GM23248 (cell line): ENCODE measurements at places on chromosomes 4 and X. TPM values are rescaled to one million over a fixed set of nuclear protein-coding genes. Genes with fewer than 3 reads are reported as not detected.

The GABRA4 gene
- not detected in 2 replicates for total RNA-seq

The PRR32 gene
- total RNA-seq: not detected in 2 replicates

The CCKAR gene
- not detected in 2 replicates for total RNA-seq

The NDST3 gene
- not detected in 2 replicates for total RNA-seq

The COL4A5 gene
- total RNA-seq: 13.2 and 14.4 TPM in 2 replicates

The FABP2 gene
- not detected in 2 replicates for total RNA-seq

The MAP7D2 gene
- total RNA-seq: 0.25 and 0.32 TPM in 2 replicates

The TCEAL6 gene
- total RNA-seq: not detected in 2 replicates

- no peak overlapping the region for H3K4me3 ChIP-seq
- H3K27ac ChIP-seq: no peak overlapping the region
- H3K4me1 ChIP-seq: peaks cover 15% of the 10 kb centered on the region
- H3K27me3 ChIP-seq: no peaks in the 10 kb centered on the region
- H3K36me3 ChIP-seq: no peaks in the 10 kb centered on the region
These were observed 6.3 kb downstream of the GSTCD start for GRCh38 chr4:105714932-105715331.

DNA sequence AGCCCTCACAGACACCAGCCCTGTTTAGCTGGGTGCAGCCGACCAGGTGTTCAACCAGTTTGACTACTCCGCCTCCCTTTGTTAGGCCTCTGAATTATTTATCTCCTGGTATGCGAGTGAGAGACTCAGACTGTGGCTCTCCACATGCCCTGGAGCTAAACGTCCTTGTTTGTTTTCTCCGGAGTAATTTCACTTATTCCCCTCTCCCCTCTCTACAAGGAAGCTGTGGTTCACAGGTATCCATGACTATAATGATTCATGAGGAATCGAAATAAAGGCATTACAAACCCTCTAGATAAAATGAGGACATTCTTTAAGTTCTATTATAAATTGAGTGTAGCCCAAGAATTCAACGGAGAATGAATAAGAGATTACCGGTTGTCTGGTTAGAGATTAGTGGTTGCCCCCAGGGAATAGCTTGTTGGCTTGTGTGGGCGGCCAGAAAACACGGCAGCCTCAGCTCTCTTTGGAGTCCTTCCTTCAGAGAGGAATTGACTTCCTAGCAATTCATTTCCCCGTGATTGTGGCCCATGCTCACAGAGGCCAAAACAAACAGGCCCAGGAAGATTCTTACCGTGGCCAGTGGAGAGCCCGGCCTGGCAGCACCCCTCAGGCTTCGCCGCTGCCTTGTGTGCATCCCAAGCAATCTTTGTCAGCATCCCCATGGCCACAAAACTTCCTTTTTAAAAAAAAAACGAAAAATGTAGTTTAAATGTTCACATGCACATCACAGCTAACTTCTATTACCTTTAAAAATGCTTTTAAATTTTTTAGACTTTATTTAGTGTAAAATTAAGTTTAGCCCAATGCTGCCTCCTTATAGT is 60.2 kb upstream of the CBR4 start:
- H3K27me3 ChIP-seq: no peaks in the 10 kb centered on the region
- peak overlapping the region; percentile 13; the same call in 1 of the 2 replicates for H3K4me3 ChIP-seq
- H3K27ac ChIP-seq: peak overlapping the region; percentile 76
- H3K4me1 ChIP-seq: peaks cover 19% of the 10 kb centered on the region
- H3K36me3 ChIP-seq: no peaks in the 10 kb centered on the region
- DNase-seq: peak; percentile 96

DNA sequence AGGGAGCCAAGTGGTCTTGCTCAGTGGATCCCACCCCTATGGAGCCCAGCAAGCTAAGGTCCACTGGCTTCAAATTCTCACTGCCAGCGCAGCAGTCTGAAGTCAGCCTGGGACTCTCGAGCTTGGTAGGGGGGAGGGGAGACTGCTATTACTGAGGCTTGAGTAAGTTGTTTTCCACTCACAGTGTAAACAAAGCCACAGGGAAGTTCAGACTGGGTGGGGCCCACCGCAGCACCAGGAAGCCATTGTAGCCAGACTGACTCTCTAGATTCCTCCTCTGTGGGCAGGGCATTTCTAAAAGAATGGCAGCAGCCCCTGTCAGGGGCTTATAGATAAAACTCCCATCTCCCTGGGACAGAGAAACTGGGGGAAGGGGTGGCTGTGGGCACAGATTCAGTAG is 721.0 kb upstream of the NDST4 start:
- no peaks in the 10 kb centered on the region for H3K4me1 ChIP-seq
- no peaks in the 10 kb centered on the region for H3K27me3 ChIP-seq
- no peak for DNase-seq
- H3K4me3 ChIP-seq: no peak overlapping the region

GRCh38 chr4:73919691-73920090 is 50.5 kb downstream of the CXCL1 start:
- no peaks in the 10 kb centered on the region for H3K27me3 ChIP-seq
- H3K4me3 ChIP-seq: no peak overlapping the region
- no peak for DNase-seq
- peaks cover 32% of the 10 kb centered on the region for H3K4me1 ChIP-seq
- no peaks in the 10 kb centered on the region for H3K36me3 ChIP-seq

- no peak for DNase-seq
- H3K36me3 ChIP-seq: no peaks in the 10 kb centered on the region
- H3K27ac ChIP-seq: no peak overlapping the region
- no peaks in the 10 kb centered on the region for H3K27me3 ChIP-seq
- no peak overlapping the region for H3K4me3 ChIP-seq
These were observed 401.8 kb downstream of the PABPC4L start for GRCh38 chr4:133799717-133800315.

GRCh38 chr4:124708517-124709300 is 3.8 kb downstream of the ANKRD50 start:
- H3K4me1 ChIP-seq: peaks cover 34% of the 10 kb centered on the region
- H3K27ac ChIP-seq: no peak overlapping the region
- no peaks in the 10 kb centered on the region for H3K27me3 ChIP-seq
- peaks cover 24% of the 10 kb centered on the region for H3K36me3 ChIP-seq

DNA sequence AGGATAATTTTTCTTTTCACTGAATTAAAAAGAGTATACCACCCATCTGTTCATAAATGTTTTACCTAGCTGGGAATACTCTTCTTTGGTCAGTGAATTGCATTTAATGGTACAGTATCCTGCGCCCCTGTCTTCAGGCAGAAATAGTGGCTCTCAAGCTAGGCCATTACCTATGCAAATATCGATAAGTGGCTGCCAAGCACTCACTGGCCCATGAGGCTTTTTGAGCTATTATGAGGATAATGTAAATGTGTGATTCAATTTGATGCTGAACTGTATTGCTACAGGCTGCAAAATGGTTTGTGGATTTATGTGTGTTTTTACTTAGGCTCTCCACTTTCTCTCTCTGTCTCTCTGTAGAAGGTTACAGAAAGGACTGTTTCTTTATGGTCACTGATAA is 30.1 kb upstream of the MTMR1 start:
- no peak overlapping the region for H3K4me3 ChIP-seq
- DNase-seq: no peak
- H3K36me3 ChIP-seq: no peaks in the 10 kb centered on the region
- H3K27me3 ChIP-seq: no peaks in the 10 kb centered on the region
- H3K27ac ChIP-seq: no peak overlapping the region

DNA sequence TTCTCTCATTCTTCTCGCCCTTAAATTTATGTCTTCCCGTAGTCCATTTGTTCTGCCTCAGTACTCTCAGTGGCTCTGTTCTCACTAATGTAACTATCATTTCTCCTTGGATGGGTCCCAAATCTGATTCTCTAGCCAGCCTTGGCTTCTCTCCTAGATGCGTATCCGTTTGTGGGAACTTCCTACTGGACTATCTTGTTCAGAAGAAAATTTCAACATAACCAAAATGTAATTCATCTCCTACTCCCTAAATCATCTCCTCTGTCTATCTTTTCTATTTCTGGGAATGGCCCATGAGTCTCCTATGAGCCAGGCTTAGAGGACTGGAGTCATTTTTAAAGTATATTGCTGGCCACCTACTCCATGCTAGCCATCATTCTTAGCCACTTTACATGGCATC is 4.4 kb upstream of the C4orf36 start:
- peaks cover 7% of the 10 kb centered on the region; the same call in 1 of the 2 replicates for H3K4me1 ChIP-seq
- H3K36me3 ChIP-seq: no peaks in the 10 kb centered on the region
- H3K27me3 ChIP-seq: no peaks in the 10 kb centered on the region
- DNase-seq: peak; percentile 23

GRCh38 chr4:38385093-38386004 is 278.6 kb upstream of the KLF3 start:
- no peaks in the 10 kb centered on the region for H3K27me3 ChIP-seq
- no peak overlapping the region for H3K27ac ChIP-seq
- H3K4me3 ChIP-seq: no peak overlapping the region
- no peaks in the 10 kb centered on the region for H3K4me1 ChIP-seq
- H3K36me3 ChIP-seq: no peaks in the 10 kb centered on the region

DNA sequence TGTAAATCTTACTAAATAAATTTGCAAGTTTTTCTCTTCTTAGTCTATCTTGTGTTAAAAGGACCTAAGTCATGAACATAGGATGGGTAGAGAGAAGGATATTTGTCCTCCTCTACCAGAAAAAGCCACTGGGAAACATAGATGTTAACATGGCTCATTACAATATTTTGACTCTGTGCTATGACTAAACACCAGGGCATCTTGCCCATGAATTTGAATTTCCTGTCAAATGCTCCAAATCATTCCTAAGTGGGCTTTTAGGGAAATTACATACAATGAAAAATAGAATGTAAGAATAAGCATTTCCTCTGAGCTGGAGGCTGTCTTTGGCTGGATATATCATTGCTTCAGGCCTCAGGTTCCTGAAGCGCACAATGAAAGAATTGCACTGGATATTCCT is 39.1 kb downstream of the ANOS1 start:
- H3K36me3 ChIP-seq: no peaks in the 10 kb centered on the region
- DNase-seq: no peak
- no peaks in the 10 kb centered on the region for H3K27me3 ChIP-seq

DNA sequence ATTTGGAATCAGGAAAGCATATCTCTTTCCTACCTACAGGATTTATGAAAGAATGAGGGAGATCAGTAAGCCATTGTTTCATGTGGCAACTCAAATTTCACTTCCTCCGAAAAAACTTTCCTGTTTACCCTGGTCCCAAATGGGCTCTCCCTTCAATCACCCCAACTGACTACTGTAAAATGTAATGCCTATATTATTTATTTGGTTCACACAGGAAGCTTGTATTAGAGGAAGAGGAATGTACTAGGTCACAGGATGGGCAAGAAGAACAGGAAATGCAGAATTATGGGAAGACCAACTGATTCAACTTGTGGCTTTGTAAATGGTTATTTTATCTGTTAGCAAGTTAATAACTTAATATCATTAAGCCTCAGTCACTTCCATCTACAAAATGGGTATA is 23.1 kb downstream of the COL4A6 start:
- no peaks in the 10 kb centered on the region for H3K36me3 ChIP-seq
- H3K27ac ChIP-seq: no peak overlapping the region
- H3K4me1 ChIP-seq: no peaks in the 10 kb centered on the region
- H3K27me3 ChIP-seq: no peaks in the 10 kb centered on the region
- no peak for DNase-seq

- H3K27ac ChIP-seq: no peak overlapping the region
- no peak for DNase-seq
- H3K4me3 ChIP-seq: no peak overlapping the region
- H3K4me1 ChIP-seq: no peaks in the 10 kb centered on the region
- H3K27me3 ChIP-seq: no peaks in the 10 kb centered on the region
These were observed 209.0 kb downstream of the HS6ST2 start for GRCh38 chrX:132749406-132749805.

DNA sequence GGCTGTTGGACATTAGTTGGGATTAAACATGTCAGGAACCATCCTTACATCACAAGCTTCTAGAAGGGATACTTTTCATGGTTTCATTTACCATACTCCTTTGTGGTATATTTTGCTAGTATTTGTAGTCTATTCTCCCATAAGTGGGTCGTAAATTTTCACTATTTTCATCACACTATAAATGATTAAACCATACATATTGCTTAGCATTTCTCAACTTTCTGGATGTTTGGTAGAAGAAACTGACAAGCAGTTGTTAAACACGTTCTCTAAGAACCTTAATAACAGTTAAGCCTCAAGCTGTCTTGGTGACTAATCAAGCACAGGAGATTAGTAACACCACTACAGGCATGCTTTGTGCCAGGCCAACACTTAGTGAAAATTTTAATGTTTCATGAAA is 375.5 kb downstream of the NAF1 start:
- no peaks in the 10 kb centered on the region for H3K4me1 ChIP-seq
- no peaks in the 10 kb centered on the region for H3K36me3 ChIP-seq
- no peak overlapping the region for H3K4me3 ChIP-seq
- H3K27ac ChIP-seq: no peak overlapping the region
- H3K27me3 ChIP-seq: no peaks in the 10 kb centered on the region

GRCh38 chr4:183241322-183241640 is 78.8 kb downstream of the CLDN22 start:
- peaks cover 49% of the 10 kb centered on the region for H3K36me3 ChIP-seq
- H3K4me1 ChIP-seq: peaks cover 15% of the 10 kb centered on the region; the same call in 1 of the 2 replicates
- H3K27me3 ChIP-seq: no peaks in the 10 kb centered on the region
- H3K4me3 ChIP-seq: no peak overlapping the region
- peak; percentile 69 for DNase-seq
- peak overlapping the region; percentile 31 for H3K27ac ChIP-seq

GRCh38 chr4:138671106-138671505 is 344.5 kb upstream of the NOCT start:
- no peak overlapping the region for H3K27ac ChIP-seq
- peaks cover 5% of the 10 kb centered on the region; the same call in 1 of the 2 replicates for H3K4me1 ChIP-seq
- no peaks in the 10 kb centered on the region for H3K36me3 ChIP-seq
- H3K27me3 ChIP-seq: no peaks in the 10 kb centered on the region
- DNase-seq: no peak

DNA sequence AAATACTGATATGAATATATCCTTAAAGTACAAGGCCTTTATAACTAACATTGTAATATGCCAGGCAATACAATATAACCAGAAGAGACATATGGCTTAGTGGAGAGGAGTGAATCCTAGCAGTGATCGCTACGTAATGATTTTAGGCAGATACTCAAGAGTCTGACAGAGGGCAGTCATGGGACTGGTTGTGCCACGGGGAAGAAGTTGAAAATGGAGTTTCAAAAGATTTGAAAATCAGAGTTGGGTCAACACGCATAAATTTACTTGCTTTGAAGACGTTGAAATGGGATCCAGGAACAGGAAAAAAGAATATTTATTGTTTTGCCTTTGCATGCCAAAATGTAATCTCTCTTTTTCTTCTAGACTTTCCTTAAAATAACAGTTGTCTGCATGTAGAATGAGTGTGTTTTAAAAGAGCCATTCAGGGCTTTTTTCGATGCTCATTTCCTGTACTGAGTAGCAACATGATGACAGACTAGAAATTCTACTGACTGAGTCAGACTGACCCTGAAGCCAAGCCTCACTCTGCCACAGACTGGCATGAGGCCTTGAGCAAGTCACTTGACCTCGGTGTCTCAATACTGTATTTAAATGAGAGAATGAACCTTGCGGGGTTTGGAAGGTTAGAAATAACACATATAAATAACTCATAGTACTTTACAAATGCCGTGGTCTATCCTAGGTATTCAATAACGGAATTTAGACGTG is 8.1 kb upstream of the SMS start:
- H3K4me1 ChIP-seq: peaks cover 23% of the 10 kb centered on the region
- H3K27ac ChIP-seq: peak overlapping the region; percentile 95
- H3K36me3 ChIP-seq: no peaks in the 10 kb centered on the region
- peak; percentile 91 for DNase-seq

- no peaks in the 10 kb centered on the region for H3K27me3 ChIP-seq
- H3K27ac ChIP-seq: no peak overlapping the region
- DNase-seq: no peak
- H3K4me1 ChIP-seq: no peaks in the 10 kb centered on the region
- no peak overlapping the region for H3K4me3 ChIP-seq
These were observed 93.7 kb downstream of the ADGRL3 start for GRCh38 chr4:61293707-61294400.

GRCh38 chr4:77193511-77194102 is 36.6 kb downstream of the CCNG2 start:
- H3K4me1 ChIP-seq: no peaks in the 10 kb centered on the region
- DNase-seq: no peak
- no peaks in the 10 kb centered on the region for H3K36me3 ChIP-seq
- H3K27ac ChIP-seq: no peak overlapping the region
- H3K27me3 ChIP-seq: 0 out of 2 replicates have a peak, but pooled peaks cover 6% of the 10 kb centered on the region
